Renal cortical epithelial cell (primary cell): ENCODE measurements at places on chromosomes 5 and 9. TPM values are rescaled to one million over a fixed set of nuclear protein-coding genes. Genes with fewer than 3 reads are reported as not detected.
A peak's percentile ranks its signal among the peaks of the same experiment; 100 is the strongest.

DNA sequence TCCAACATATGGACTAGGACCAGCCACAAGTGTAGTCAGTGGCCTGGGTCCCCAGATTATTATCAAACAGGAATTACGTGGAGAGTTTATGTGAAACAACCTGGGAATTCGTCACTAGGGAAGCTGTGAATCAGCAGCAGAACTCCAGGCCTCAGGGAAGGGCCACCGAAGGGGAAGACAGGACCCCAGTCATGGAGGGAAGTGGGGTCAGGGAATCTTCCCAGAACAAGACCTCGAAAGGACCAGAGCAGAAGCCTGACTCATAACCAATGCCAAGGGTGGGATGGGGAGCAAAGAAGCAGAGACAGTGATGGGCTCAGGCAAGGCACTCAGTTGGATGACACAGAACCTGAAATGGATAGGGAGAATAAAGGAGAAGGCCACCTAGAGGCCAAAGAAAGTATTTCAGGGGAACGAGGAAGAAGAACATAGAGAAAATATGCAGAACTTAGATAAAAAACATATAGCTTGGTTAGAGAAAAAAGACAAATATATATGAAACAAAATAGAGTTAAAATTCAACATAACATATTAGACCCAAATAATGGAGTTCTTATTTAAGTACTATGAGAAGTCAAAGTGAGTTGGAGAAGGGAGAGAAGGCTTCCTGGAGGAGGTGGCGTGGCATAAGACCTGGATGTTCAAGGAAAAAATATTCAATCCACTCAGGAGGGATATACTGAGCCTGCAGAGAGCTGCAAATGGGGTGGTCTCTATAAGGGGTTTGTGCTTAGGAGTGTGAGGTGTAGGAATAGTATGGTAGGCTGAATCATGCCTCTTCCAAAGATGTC, 66.7 kb upstream of the CAST start:
- no peak for DNase-seq

GRCh38 chr5:44486591-44486990, 97.4 kb upstream of the FGF10 start:
- no peak for DNase-seq

GRCh38 chr5:154626876-154627557, 128.2 kb upstream of the LARP1 start:
- no peak for DNase-seq

- DNase-seq = no peak
Measured at GRCh38 chr5:132239776-132240175, 12.1 kb upstream of the P4HA2 start.

Gene C1QTNF3
- total RNA-seq = 3.1 TPM in 1 of 2 replicates, not detected in the other

GRCh38 chr5:81851481-81852178, 100.7 kb upstream of the SSBP2 start:
- DNase-seq = peak; percentile 83

Gene ADAM19
- total RNA-seq = 6.2 and 9.4 TPM in 2 replicates

DNA sequence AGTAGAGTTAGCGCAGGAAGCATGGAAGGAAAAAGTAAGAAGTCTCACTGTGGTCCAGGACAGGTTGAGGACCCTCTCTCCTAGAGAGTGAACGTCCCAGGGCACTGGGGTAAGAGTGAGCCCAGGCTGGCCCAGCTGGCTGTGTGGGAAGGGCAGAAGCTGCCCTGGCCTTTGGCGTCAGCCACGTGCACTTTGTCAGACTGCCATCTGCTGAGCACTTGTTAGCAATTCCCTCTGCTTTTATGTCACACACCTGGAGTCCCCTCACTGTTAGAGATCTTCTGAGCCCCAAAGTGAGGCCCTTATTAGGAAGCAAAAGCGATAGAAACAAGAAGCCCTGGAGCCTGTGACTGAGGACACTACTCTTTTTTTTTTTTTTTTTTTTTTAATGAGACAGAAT, 79.1 kb downstream of the UGCG start:
- no peak for DNase-seq

Gene NUTM2G
- total RNA-seq = not detected in 2 replicates

Gene TEX48
- total RNA-seq = not detected in 2 replicates

DNA sequence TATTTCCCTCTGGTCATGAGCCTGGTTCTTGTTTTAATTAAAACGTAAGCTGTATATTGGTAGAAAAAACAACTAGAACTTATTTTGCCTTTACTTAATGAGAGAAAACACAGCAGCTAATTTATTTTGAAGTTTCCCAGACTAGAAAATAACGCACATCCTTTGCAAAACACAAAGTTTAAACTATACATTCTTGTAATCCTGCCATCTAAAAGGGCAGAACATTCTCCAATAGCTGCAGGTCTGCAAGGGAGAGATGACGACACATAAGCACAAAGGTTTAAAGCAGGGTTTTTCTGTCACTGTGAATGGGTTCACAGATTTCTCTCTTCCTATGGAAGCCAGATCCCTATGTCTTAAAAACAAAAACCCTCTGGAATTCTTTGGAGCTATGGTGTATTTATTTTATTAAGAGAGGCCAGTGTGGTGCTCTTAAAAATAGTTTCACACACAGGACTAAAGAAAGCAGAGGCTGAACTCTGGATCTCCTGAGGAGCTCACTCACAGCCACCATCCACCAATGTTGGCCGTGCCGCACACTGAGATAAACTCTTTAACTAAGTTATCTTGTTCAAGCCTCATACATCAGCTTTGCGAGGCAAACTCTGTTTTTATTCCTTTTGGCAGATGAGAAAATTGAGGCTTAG, 82.4 kb downstream of the SNCAIP start:
- no peak for DNase-seq

GRCh38 chr5:73303148-73304079, 130.4 kb downstream of the TMEM174 start:
- no peak for DNase-seq

Gene SCAI
- 2.4 and 9.1 TPM in 2 replicates for total RNA-seq

- no peak for DNase-seq
Measured at GRCh38 chr9:135945969-135946368, 15.2 kb downstream of the UBAC1 start.

Gene LCN6
- total RNA-seq = not detected in 2 replicates

Gene SVEP1
- total RNA-seq = under 0.01 and 0.17 TPM in 2 replicates

- DNase-seq = no peak
Measured at GRCh38 chr5:16057277-16057676, 122.3 kb downstream of the MARCHF11 start.

DNA sequence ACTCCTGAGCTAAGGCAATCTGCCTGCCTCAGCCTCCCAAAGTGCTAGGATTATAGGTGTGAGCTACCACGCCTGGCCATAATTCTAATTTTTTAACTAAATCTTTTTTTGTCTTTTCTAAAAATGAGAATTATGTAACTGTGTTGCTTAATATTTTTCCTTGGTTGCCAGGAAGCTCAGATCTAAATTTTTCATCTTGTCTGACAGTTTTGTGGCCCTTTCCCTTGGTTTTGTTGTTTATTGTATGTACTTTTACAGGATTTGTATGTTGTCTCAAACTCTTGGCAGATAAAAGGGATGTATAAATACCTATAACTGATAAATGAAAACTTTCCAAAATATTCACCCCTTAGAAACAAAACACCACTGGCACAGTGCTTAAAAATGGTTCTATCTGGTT, 88.2 kb upstream of the KLF9 start:
- no peak for DNase-seq

DNA sequence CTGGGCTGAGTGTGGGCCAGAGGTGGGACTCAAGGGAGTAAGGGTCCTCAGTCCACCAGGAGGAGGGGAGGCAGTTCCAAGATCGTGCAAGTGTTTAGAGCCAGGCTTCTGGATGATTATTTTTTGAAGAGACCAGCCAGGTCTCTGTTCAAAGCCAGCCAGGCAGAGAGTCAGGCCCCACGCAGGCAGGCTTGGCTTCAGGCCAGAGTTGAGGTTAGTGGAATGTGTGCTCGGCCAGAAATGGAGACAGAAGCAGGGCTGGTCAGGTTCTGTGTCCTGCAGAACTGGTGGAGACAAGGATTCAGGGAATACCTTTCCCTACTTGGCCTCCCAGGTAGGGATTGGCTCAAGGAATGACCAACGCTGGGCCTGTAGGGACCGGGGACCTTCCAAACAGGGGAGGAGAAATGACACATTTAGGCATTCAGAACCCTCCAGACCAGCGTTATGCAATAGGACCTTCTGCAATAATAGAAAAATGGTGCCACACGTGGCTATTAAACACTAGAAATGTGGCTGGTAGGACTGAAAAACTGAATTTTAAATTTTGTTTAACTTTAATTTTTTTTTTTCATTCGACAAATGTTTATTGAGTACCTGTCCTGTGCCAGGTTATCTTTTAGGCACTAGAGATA, 106.2 kb downstream of the CMYA5 start:
- peak; percentile 67 for DNase-seq

Gene ADAMTSL1
- 1.5 and 2.3 TPM in 2 replicates for total RNA-seq

GRCh38 chr5:130061746-130062145, 157.5 kb downstream of the CHSY3 start:
- no peak for DNase-seq
